Stimulated activated CD4-positive, alpha-beta T cell treated with anti-CD3 and anti-CD28 coated beads, Interleukin-2, amount 100 ng/mL, for 48 hours (primary cell): ENCODE measurements at places on chromosomes 2 and 18.

DNA sequence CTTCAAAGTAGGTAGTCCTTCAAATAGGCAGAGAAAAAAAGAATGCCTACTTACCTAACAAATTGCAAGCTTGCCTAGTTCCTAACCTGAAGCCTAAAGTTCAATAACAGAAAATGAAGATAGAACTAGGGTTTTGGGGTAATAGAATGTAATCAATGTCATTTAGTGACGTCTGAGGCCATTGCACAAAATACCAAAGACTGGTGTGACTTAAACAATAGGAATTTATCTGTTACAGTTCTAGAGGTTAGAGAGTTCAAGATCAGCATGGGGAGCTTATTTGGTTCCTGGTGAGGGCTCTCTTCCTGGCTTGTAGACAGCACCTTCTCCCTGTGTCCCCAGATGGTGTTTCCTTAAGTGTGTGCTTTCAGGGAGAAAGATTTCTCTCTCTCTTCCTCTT is 4.7 kb upstream of the NPC1 start:
- DNase-seq: no peak

- DNase-seq: peak; percentile 21
Measured at GRCh38 chr2:15748736-15749323, 157.2 kb downstream of the DDX1 start.

DNA sequence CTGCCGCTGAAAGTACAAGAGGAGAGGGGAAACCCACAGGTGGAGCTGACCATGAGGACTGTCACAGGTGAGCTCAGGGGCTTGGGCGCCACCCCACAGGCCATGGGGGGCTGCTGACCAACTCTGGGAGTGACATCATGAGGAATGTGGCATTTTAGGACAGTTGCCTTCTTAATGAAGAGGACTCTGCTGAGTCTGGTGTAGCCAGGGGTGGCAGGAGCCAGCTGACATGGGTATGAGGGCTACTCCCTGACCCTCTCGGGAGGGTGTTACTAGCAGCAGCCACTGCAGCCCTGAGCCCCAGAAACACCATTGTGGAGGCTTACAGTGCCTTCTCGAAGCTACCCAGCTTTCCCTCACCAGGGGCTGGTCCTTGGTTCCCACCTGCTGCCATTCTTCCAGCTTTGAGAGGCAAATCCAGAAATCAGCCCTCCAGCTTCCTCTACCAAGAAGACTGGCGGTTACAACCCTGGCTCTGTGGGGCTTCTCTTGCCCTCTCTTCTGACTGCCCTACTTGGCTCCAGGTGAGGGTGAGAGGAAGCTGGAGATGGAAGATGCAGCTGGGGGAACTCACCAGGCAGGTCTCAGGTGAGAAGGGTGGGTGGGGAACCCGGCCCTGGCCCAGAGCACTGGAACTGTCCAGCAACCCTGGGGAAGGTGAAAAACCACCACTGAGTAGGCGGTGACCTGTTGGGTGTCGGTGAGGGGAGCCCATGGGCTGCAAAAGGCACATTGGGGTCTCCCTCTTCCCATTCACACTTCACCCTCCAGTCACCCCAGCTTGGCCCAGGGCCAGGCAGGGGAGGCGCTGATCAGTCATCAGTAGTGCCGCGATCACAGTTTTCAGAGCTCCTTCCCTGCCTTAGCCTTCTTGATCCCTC is 98.5 kb downstream of the MCFD2 start:
- DNase-seq: no peak

GRCh38 chr2:134763164-134763710 is 44.4 kb upstream of the TMEM163 start:
- no peak for DNase-seq
